Fibroblast of the aortic adventitia (primary cell): ENCODE measurements at places on chromosomes 12 and 14. TPM values are rescaled to one million over a fixed set of nuclear protein-coding genes. Genes with fewer than 3 reads are reported as not detected.

TCL1B gene
- total RNA-seq = 0.98 TPM in 1 of 2 replicates, not detected in the other

TOMM20L gene
- not detected in 2 replicates for total RNA-seq

KLHDC1 gene
- total RNA-seq = 4.9 and 12.8 TPM in 2 replicates

TAS2R42 gene
- total RNA-seq = not detected in 2 replicates

RBP5 gene
- total RNA-seq = not detected in 2 replicates

CMTM5 gene
- total RNA-seq = 0.49 TPM in 1 of 2 replicates, not detected in the other

PRICKLE1 gene
- total RNA-seq = 15.6 and 17.4 TPM in 2 replicates

AKAP3 gene
- total RNA-seq = 0.81 and 4.9 TPM in 2 replicates

MSI1 gene
- not detected in 2 replicates for total RNA-seq

MYO1A gene
- total RNA-seq = 0.09 and 3.4 TPM in 2 replicates

CCDC59 gene
- 17.3 and 57.1 TPM in 2 replicates for total RNA-seq

FOXG1 gene
- 0.63 TPM in 1 of 2 replicates, not detected in the other for total RNA-seq

ITPK1 gene
- 3.7 and 20.1 TPM in 2 replicates for total RNA-seq

BBOF1 gene
- total RNA-seq = 9.8 and 13.2 TPM in 2 replicates

LALBA gene
- total RNA-seq = not detected in 2 replicates

CYP27B1 gene
- 0.45 TPM in 1 of 2 replicates, not detected in the other for total RNA-seq

PLA2G1B gene
- total RNA-seq = not detected in 2 replicates

TARBP2 gene
- total RNA-seq = 32.4 and 43.9 TPM in 2 replicates

RBM25 gene
- total RNA-seq = 54.5 and 92.4 TPM in 2 replicates

FOXN4 gene
- not detected in 2 replicates for total RNA-seq

RNU6-8 gene
- total RNA-seq = not detected in 2 replicates

KCNH5 gene
- total RNA-seq = 0.36 TPM in 1 of 2 replicates, not detected in the other

RPGRIP1 gene
- not detected in 2 replicates for total RNA-seq

P2RX7 gene
- 0.18 and 9.1 TPM in 2 replicates for total RNA-seq

MYH6 gene
- total RNA-seq = not detected in 2 replicates

CELA1 gene
- total RNA-seq = 0.25 TPM in 1 of 2 replicates, not detected in the other

C14orf39 gene
- 0.18 and 0.41 TPM in 2 replicates for total RNA-seq

SPX gene
- total RNA-seq = 0.54 and 0.82 TPM in 2 replicates

VDR gene
- total RNA-seq = 5.0 and 12.5 TPM in 2 replicates

OTX2 gene
- total RNA-seq = not detected in 2 replicates

GPX2 gene
- total RNA-seq = not detected in 2 replicates

CISTR gene
- not detected in 2 replicates for total RNA-seq

SDR9C7 gene
- not detected in 2 replicates for total RNA-seq

ASIC1 gene
- total RNA-seq = 4.9 and 5.2 TPM in 2 replicates

DRAM1 gene
- total RNA-seq = 18.1 and 41.5 TPM in 2 replicates

MYRFL gene
- total RNA-seq = not detected in 2 replicates

GLIPR1L1 gene
- total RNA-seq = not detected in 2 replicates

PABPN1 gene
- 44.8 and 53.4 TPM in 2 replicates for total RNA-seq

DUSP16 gene
- 5.9 and 6.8 TPM in 2 replicates for total RNA-seq

PLCZ1 gene
- 0.18 TPM in 1 of 2 replicates, not detected in the other for total RNA-seq

ACOT6 gene
- total RNA-seq = not detected in 2 replicates

COPS7A gene
- total RNA-seq = 71.1 and 86.0 TPM in 2 replicates

GALNT16 gene
- total RNA-seq = 1.6 and 4.6 TPM in 2 replicates

PLEKHD1 gene
- 0.09 TPM in 1 of 2 replicates, not detected in the other for total RNA-seq

CLEC6A gene
- total RNA-seq = not detected in 2 replicates

ADAMTS20 gene
- not detected in 2 replicates for total RNA-seq

RASSF8 gene
- total RNA-seq = 85.8 and 128 TPM in 2 replicates

REP15 gene
- total RNA-seq = 1.1 and 3.5 TPM in 2 replicates

ZNF385A gene
- 0.99 and 1.6 TPM in 2 replicates for total RNA-seq

PPFIA2 gene
- total RNA-seq = 0.74 and 4.9 TPM in 2 replicates

LMNTD1 gene
- 1.3 TPM in 1 of 2 replicates, not detected in the other for total RNA-seq

THAP2 gene
- 3.8 and 4.9 TPM in 2 replicates for total RNA-seq

TSPAN19 gene
- total RNA-seq = 1.7 TPM in 1 of 2 replicates, not detected in the other

LRTM2 gene
- total RNA-seq = not detected in 2 replicates

AP4S1 gene
- total RNA-seq = 4.2 and 7.9 TPM in 2 replicates

TAS2R20 gene
- total RNA-seq = 1.9 and 5.0 TPM in 2 replicates
